Stimulated activated naive CD4-positive, alpha-beta T cell (primary cell): ENCODE measurements at places on chromosomes 2 and 18.

- no peak for DNase-seq
Observed at GRCh38 chr2:119352357-119352756, 14.3 kb downstream of the C2orf76 start.

GRCh38 chr2:126932529-126932928 lies 33.8 kb downstream of the TEX51 start:
- no peak for DNase-seq

DNA sequence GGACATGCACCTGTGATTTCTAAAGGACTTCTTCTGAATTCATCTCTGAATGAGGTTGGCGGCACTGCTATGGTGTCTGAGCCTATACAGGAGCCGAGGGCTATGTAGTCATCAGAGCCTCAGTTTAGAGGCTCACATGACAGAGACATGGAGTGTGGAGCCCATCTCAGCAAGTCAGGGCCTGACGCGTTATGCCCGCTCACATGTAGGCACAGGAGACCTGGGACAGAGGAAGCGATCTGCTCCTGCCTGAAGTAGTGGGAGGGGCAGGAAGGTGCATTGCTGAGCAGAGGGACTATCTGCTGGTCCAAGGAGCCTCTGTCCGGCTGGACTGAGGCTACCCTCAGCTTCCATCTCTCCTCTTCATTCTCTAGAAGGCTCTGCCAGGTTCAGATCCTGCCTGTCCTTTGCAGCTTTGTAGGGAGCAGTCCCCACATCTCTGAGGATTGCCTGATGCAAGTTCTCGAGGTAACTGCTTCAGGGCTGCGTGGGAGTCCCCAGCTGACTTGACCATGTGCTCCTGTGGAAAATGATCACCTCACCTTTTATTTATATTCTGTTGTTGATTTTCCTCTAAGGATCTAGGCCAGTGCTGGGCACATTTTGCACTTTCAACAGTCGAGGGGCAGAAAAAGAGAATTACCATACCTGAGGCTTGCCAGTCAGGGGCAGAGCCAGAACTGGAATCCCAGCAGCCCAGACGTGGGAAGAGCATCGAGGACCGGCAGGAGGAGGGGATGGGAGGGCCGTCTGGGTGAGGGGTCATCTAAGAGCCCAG lies 16.6 kb downstream of the KLHL29 start:
- DNase-seq, result no peak

DNA sequence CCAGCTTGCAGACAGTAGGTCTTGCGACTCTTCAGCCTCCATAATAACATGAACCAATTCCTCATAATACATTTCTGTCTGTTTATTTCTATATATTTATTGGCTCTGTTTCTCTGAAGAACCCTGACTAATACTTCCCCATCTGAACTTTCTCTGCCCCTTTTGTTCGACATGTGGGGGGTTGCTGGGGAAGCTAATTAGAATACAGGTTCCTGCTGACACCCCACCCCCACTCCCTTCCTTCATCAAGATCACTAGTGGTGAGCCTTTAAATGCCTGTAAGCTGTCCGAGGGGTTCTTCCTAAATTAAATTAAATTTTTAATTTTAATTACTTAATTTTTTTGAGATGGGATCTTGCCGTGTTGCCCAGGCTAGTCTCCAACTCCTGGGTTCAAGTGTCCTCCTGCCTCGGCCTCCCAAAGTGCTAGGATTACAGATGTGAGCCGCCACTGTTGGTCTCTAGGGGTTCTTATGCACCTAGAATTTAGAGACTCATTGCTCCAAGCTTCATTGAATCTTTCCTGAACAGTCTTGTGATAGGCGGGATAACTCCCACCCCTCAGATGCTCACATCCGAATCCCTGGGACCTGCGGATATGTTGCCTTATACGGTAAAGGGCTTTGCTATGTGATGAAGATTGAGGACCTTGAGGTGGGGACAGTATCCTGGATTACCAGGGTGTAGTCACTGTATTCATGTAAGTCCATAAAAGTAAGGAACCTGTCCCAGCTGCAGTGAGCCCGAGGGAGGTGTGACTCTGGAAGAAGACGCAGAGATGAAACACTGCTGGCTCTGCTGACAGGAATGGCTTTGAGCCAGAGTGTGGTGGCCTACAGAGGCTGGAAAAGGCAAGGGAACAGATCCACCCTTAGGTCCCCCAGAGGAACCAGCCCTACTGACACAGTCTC lies 26.2 kb downstream of the HPCAL1 start:
- DNase-seq, result no peak

DNA sequence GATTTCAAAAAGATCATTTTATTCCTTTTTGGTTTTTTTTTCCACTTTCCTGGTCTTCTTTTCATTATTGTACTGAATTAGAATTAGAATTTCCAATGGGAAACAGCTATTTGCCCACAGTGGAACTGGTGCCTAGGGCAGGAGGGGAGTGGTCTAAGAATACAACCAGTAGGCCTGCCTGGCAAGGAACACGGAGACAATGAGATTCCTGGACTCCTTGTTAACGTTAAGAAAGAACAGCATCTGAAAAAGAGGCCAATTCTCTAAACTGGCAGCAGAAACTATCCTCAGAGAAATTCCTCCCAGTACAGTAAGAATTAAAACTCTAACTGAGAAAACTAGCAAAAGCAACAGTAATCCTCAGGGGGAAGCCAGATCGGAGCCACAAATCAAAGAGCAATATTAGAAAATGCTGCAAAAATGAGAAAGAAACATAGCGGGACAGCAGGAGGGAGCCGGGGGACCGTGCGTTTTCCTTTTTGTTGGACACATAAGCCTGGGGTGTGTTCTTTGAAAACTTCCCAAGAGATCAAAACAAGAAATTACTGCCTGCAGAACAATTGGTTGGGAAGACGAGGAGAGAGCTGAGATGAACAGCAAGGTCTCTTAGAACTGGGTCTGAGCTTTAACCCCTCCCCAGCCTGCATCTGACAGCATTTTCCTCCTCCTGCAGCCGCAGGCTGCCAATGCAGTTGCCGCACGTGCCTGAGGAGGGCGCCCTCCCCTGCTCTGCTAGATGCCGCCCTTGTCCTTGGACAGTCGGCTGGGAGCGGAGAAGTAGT lies 776.0 kb downstream of the TSN start:
- no peak for DNase-seq

DNA sequence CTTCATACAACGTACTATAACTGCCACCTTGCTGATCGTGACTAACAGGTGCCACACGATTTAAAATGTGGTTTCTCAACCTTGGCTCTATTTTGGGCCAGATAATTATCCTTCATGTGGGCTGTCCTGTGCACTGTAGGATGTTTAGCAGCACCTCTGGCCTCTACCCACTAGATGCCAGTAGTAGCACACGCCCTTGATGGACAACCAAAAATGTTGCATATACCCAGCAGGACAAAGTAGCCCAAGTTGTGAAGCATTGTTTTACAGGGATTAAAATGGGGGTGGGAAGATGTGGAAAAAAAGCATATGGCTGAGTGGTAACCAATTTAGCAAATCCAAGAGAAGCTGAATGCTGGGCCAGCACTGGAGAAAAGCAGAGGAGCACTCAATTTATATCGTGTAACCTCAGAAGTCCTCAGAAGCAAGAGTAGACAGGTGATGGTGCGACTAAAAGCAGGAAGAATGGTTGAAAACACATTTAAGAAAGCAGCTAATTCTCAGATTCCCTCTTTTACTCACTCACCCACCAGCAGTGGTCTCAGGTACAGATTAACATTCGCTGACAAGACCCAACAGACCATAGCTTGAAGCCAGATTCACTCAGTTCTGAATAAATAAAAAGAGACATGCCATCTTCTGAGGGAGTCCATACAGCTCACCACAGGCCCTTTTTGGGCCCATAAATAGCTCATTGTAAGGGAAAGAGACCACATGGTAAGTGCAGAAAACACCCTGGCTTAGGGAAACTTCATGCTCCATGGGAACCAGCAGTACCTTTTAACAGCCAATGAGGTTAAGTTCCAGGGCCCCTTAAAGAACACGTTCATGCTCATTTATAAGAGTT lies 50.6 kb downstream of the RAPH1 start:
- DNase-seq, result peak; percentile 53

GRCh38 chr2:30511122-30512083 lies 64.4 kb downstream of the LCLAT1 start:
- no peak for DNase-seq

DNA sequence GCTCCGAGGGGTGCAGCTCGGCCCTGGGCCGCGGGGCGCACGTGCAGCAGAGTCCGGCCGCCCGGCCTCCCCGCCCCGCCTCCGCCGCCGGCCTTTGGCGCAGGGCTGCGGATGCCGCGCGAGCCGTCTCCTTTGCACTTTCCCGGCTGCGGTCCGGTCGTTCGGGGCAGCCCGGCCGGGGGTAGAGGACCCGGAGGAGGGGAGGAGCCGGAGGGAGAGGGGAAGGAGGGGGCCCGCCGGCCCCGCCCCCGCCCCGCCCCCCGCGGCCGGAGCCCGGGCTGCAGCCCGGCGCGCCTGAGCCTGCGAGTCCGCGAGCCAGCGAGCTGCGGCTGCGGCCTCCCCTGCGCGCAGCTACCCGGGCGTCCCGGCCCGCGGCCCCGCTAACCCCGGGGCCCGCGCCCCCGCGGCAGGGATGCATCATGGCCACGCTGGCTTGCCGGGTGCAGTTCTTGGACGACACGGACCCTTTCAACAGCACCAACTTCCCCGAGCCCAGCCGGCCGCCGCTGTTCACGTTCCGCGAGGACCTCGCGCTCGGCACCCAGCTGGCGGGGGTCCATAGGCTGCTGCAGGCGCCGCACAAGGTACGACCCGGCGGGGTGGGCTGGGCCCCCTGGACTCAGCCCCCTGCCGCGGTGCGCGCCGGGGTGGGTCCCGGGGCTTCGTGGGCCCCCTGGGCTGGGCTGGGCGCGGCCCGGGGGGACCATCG lies at the start of gene FHOD3:
Gene FHOD3 (plus strand): TSS at position 297 of the 709 bp plus-strand sequence. CDS start 123 bp downstream, at position 420.
- no peak for DNase-seq

DNA sequence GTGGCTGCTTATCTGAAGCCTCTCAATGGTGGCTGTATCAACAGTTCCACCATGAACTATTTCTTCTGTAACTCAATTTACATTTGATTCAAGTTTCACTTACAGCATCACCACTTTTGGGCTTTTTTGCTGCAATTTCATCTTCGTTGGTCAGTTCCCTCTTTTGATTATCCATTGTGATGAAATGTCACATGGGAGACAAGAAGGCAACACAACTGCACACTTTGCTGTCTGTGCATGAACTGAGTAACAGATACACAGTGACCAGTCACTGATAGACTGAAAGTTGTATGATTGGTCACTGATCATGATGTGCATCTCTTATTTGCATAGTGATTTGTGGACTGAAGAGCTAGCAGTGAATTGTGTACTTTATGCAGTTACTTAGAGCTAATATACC lies 130.7 kb upstream of the RNF152 start:
- no peak for DNase-seq

DNA sequence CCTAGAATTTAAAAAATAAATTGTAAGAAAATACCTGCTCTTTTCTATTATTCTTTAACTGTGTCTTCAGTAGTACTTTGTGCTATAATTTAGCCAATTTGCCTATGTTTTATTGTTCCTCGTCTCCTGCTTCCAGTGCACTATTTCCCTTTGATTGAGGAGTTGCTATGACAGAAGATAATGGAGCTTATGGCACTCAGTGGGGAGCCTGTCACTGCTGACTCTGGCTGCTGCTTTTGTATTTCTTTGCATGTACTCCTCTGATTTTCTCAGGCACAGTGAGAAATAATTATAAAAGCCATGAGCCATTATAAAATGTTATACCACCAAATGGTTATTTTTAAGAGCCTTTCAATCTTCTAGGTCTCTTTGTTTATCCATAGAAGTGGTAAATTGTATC lies 1310.8 kb upstream of the SLC39A10 start:
- DNase-seq, result no peak

DNA sequence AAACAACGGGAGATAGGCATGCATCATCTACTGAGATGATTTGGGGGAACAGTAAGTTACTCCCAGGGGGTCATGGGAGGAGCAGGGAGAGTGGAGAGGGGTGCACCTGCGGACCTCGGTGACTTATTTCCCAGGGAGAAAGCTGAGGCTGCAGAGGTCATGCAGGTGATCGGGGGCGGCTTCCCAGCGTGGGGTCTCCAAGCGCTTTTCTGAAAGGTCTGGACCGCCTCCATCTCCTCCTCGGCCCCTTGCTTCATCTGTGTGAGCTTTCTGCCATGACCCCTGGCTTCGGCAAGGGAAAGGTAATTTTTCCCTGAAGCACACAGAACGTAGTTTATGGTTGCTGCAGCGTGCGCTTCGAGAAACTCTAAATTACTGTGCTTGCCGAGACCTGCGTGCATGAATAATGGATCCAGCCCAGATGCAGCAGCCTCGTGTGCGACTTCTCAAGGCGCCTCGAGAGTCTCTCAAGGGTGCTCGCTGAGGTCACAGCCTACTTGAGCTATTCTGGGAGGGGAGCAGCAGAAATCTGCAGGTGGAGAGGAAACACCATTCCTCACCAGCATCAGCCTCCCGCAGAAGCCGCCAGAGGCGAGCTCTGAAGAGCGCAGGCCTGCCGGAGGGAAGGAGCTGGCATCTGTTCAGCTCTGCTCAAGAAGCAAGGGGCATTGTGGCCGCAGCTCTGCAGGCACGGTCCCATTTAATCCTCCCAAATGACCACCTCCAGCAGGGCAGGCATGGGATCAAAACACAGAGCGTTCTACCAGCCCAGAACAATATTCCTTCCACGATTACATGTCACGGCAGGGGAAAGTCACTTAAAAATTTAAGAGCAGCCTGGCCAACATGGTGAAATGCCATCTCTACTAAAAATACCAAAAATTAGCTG lies 308.4 kb upstream of the MYT1L start:
- no peak for DNase-seq

DNA sequence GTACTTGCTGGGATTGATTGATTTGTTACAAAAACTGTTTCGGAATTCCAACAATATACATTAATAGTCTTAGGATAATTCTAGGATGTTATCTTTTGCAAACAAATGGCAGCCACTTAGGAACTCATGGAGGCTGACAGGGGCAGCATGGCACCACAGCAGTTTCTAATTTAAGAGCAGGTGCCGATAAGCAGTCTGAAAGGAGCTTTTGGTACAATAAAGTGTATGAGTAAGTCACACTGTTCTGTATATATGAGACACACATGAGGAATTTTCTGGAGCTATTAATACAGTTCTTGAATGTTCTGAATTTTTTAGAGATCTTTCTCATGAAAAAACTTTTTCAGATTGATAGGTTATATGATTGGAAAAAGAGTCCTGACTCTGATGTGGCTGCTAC lies 52.2 kb downstream of the EIF5B start:
- DNase-seq, result no peak

DNA sequence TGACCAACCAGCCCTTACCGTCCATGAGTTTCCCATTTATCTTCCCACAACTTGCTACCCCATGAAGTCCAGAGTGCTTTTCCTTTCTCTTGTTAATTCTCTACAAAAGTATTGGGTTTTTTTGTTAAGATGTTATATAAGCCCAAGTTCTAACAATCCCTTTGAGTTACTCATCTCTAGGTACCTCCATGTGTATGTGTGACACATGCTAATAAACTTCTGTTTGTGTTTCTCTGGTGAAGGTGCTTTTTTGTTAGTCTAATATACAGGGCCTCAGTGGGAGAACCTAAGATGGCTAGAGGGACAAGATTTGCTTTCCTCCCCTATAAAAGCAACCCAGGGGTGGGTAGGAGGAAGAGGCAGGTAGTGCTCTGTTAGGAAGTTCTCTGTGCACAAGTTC lies 31.8 kb upstream of the RMDN2 start:
- no peak for DNase-seq

DNA sequence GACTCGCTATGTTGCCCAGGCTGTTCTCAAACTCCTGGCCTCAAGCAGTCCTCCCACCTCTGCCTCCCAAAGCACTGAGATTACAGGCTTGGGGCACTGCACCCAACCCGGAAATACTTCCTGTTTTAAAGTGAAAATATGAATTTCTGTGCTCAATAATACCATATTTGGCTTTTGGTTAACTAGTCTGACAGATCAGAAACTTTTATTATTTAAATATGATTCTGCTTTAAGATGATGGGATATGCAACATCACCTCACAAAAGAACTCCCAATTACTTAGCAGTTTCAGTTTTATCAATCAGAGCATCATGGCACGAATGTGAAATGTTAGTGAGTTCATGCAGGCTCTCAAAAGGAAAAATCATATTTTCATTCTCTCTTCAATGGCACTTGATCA lies 120.6 kb downstream of the PTRHD1 start:
- no peak for DNase-seq
